ENCODE measurements at places on chromosomes 7 and 10.
A peak's percentile ranks its signal among the peaks of the same experiment; 100 is the strongest.

GRCh38 chr10:70272925-70273316, 10.9 kb downstream of the NPFFR1 start:
- peak; percentile 90 for ATAC-seq

DNA sequence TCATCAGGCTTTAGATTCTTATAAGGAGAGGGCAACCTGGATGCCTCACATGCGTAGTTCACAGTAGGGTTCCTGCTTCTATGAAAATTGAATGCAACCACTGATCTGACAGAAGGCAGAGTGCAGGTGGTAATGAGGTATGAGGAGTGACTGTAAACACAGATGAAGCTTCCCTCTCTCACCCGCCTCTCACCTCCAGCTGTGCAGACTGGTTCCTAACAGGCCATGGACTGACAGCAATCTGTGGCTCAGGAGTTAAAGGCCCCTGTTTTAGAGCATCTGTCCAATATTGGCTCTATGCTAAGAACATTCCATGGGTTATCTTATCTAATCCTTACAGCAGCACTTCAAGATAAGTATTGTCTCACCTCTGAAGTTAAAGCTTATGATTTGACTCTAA, 213.5 kb upstream of the NRP1 start:
- ATAC-seq: no peak

DNA sequence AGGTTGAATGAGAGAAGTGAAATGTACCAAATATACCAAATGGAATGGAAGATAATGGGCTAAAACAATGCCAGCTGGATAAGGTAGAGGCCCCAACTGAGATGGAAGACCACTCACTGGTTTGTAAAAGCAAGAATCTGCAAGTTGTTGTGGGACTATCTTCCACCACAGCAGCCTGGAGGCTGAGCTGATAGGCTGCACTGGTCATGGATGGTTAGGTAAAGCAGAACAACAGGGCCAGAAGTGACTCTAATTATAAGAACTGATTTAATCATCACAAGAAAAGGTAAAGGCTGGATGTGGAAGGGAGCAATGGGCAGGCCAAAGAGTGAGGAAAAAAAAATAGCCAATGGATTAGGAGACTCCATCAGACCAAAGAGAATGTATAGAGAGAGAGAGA, 11.8 kb downstream of the TFEC start:
- ATAC-seq: no peak

GRCh38 chr10:7980196-7980595, 74.3 kb upstream of the GATA3 start:
- ATAC-seq: no peak

DNA sequence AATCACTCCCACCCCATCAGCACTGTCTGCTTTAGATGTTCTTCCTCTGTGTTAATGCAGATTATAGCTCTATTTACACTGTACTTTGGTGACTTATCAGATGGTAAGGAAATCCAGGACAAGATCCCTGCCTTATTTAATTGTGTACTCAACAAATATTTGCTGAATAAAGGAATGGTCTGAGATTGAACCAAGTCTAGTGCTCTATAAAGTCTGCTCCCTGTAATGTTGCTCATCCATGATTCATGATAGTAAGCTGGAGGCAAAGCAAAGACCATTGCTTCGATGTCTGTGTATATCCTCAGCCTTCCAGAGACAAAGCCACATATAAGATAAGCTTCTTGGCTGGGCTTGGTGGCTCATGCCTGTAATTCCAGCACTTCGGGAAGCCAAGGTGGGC, 33.5 kb downstream of the PLCE1 start:
- no peak for ATAC-seq

GRCh38 chr10:42877496-42878030, 95.0 kb downstream of the BMS1 start:
- no peak for ATAC-seq
